ENCODE measurements at places on chromosomes 13 and 19. TPM values are rescaled to one million over a fixed set of nuclear protein-coding genes. Genes with fewer than 3 reads are reported as not detected.

DNA sequence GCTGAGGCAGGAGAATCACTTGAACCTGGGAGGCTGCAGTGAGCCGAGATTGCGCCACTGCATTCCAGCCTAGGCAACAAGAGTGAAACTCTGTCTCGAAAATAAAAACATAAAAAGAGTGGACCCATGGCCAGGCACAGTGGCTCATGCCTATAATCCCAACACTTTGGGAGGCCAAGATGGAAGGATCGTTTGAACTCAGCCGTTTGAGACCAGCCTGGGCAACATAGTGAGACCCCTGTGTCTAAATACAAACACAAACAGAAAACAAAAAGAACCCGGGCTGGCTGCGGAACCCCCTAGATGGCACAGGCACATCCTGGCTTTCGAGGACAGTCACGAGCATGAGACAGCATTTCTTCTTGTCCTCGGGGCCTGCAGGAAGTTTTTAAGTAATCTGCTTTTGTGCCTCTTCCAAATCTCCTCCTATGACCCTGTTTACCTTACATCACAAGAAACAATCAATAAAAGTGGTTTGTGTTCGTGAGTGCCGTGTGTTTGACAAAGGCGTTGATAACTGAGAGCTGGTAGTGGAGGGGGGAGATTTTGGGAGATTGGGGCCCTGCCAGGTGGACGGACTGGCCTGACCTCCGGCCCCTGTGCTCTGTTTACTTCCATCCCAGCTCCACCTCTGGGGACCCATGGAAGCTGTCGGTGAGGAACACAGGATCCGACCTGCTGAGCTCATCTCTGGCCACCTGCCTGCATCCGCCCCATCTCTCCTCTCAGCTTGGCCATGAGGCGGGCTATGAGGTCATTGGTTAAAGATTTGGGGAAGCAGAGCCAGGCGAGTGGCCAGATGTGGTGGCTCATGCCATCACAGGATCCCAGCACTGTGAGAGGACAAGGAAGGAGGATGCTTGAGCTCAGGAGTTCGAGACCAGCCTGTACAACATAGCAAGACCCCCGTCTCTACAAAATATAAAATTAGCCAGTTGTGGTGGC is 5.9 kb upstream of the GDF15 start:
- H3K4me3 ChIP-seq: no peak overlapping the region
- H3K36me3 ChIP-seq: no peaks in the 10 kb centered on the region
- H3K4me1 ChIP-seq: no peaks in the 10 kb centered on the region
- H3K27me3 ChIP-seq: no peaks in the 10 kb centered on the region

DNA sequence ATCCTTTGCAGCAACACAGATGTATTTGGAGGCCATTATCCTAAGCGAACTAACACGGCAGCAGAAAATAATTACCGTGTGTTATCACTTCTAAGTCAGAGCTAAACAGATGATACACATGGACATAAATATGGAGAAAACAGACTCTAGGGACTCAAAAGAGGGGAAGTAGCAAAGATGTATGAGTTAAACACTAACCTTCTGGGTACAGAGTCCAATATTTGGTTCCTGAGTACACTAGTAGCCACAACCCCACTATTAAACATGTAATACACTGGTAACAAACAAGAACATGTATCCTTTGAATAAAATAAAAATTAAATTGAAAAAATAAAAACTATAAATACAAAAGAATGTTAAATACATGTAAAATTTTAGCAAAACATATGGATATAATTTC is 118.0 kb upstream of the SLITRK5 start:
- H3K4me3 ChIP-seq: no peak overlapping the region
- no peaks in the 10 kb centered on the region for H3K4me1 ChIP-seq
- no peaks in the 10 kb centered on the region for H3K27me3 ChIP-seq
- DNase-seq: no peak

DNA sequence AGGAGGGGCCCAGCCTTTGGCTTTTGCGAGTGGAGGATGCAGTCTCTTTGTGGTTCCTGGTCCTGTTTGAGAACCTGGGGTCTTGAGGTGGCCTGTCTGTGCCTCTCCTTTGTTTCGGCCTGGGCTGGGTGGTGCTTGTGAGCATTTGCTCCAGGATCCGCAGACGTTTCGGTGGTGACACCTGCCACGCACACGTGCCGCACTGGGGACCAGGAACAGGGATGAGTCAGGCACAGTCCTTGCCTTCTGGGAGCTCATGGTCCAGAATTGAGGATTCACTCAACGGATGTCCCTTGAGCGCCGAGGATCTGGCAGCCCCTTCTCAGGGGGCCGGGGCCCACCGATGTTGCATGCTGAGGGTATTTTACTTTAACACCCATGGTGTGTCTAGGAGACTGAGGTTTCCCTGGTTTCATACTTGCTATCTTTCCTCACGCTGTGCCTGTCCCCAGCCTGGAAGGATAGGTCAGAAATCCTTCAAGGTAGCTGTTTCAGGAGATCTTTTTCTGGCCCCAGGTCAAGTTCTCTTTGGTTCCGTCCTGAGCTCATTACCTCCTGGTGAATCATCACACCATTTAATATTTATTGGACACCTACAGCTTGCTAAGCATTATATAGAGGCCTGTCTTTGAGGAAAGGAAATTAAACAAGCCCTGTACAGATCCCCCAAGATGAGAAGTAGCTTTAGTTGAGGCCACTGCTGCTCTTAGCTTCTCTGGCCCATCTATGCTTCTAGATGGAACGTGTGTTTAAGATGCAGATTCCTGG is 5.1 kb downstream of the HDGFL2 start:
- H3K4me1 ChIP-seq: no peaks in the 10 kb centered on the region
- H3K36me3 ChIP-seq: no peaks in the 10 kb centered on the region

DNA sequence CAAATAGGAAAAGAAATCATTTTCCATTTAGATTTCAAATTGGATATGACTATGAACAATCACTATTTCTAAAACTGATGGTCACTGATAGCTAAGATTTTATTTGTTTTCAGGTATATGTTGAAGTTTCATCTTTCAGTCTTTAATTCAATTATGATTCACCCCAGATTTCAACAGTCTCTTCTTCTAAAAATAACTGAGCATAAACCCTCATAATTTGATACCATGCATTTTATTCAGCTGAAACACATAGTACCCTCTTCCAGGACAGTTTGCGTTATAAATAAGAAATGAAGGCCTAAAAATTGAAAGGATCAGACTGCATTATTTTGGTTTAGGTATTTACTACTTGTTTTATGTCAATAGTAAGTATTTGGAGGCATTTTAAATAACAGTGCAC is 428.5 kb upstream of the NBEA start:
- no peak for DNase-seq
- H3K4me3 ChIP-seq: no peak overlapping the region
- H3K4me1 ChIP-seq: no peaks in the 10 kb centered on the region
- no peaks in the 10 kb centered on the region for H3K36me3 ChIP-seq
- no peak overlapping the region for H3K27ac ChIP-seq

DNA sequence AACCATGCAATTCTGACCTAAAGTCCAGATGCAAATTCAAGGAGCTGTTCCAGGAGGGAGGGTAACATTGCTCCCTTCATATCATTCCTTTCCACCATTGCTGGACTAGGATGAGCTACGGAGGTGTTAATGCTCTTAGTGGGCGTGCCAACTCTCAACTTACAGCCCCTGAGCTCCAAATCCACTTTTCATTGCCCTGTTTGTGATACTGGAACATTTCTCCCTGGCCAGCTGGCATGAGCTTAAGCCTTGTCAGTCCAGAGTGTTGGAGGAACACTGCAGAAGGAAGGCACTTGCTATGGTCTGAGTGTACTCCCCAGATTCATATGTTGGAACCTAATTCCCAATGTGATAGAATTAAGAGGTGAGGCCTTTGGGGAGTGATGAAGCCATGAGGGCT is 70.4 kb upstream of the FARP1 start:
- no peak overlapping the region for H3K4me3 ChIP-seq
- no peaks in the 10 kb centered on the region for H3K27me3 ChIP-seq
- H3K4me1 ChIP-seq: no peaks in the 10 kb centered on the region
- no peak overlapping the region for H3K27ac ChIP-seq
- no peak for DNase-seq

DNA sequence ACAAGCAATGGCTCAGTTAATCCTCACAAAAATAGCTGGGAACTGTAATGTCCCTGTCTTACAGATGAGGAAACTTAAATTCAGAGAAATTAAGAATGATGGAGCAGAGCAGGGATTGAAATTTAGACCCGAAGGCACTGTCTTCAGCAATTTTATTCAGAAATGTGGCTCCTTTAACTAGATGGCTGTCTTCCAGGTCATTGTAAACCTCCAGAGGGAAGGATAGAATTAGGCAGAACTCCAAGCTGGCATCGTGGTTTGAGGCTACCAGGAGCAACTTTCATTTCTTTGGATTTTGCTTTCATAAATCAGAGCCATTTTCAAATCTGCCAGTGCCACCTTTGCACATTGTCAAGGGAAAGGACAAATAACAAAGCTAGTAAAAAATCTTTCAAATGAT is 339.0 kb downstream of the DCT start:
- no peak for DNase-seq
- H3K36me3 ChIP-seq: no peaks in the 10 kb centered on the region
- H3K27me3 ChIP-seq: no peaks in the 10 kb centered on the region

DNA sequence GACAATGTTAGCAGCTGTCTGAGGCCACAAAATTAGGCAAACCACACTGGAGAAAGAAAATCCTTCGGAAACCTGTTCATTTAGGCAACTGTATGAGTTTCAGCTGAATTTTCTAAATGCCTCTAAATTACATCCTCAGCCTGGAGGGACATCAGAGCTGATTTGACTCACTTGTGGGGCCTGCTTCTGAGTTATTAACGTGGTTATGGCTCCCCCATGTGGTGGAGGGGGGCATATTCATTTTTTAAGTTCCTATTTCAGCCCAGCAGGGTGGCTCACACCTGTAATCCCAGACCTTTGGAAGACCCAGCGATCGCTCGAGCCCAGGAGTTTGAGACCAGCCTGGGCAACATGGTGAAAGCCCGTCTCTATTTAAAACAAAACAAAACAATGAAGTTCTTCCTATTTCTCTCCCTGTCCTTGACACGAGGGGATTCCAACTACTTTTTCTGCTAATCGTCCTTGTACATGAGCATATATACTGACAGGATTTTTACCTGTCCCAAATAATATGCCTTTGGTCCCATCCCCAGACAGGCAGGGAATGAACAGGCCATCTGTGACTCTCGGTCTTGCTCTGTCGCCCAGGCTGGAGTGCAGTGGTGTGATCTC is 31.5 kb upstream of the HIF3A start:
- H3K36me3 ChIP-seq: no peaks in the 10 kb centered on the region
- H3K4me3 ChIP-seq: no peak overlapping the region
- peak; percentile 70 for DNase-seq
- H3K4me1 ChIP-seq: no peaks in the 10 kb centered on the region
- no peak overlapping the region for H3K27ac ChIP-seq
- no peaks in the 10 kb centered on the region for H3K27me3 ChIP-seq

- no peak overlapping the region for H3K4me3 ChIP-seq
- H3K27me3 ChIP-seq: no peaks in the 10 kb centered on the region
- peaks cover 4% of the 10 kb centered on the region for H3K36me3 ChIP-seq
- H3K27ac ChIP-seq: peak overlapping the region; percentile 91
These were observed 19.7 kb downstream of the ZC3H4 start for GRCh38 chr19:47093841-47094240.

GRCh38 chr13:20592606-20593005 is 25.6 kb downstream of the IFT88 start:
- no peak for DNase-seq
- H3K36me3 ChIP-seq: no peaks in the 10 kb centered on the region
- no peaks in the 10 kb centered on the region for H3K4me1 ChIP-seq
- no peak overlapping the region for H3K27ac ChIP-seq

DNA sequence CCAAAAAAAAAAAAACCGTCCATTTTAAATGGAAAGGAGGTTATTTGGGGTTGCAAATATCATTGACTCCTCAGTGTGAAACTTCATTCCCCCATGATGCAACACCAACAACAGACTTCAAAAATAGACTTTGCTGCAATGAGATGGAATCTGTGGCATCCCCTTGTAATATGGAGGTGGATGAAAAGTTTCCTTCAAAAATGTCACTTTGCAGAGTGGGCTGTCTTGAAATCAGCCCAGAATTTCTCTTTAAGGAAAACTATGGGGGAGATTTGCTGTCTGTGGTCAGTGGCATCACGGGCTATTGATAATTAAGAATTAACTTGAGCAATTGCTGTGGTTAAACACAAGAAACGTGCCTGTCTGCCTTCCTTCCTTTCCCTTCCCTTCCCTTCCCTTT is 1.5 kb downstream of the GPR18 start:
- H3K4me3 ChIP-seq: no peak overlapping the region
- no peaks in the 10 kb centered on the region for H3K4me1 ChIP-seq
- no peak overlapping the region for H3K27ac ChIP-seq
- no peaks in the 10 kb centered on the region for H3K27me3 ChIP-seq
- DNase-seq: no peak

GRCh38 chr13:110698689-110699088 is 7.2 kb downstream of the CARS2 start:
- H3K36me3 ChIP-seq: no peaks in the 10 kb centered on the region
- no peak for DNase-seq
- H3K27ac ChIP-seq: no peak overlapping the region
- no peaks in the 10 kb centered on the region for H3K27me3 ChIP-seq
- H3K4me3 ChIP-seq: no peak overlapping the region

DNA sequence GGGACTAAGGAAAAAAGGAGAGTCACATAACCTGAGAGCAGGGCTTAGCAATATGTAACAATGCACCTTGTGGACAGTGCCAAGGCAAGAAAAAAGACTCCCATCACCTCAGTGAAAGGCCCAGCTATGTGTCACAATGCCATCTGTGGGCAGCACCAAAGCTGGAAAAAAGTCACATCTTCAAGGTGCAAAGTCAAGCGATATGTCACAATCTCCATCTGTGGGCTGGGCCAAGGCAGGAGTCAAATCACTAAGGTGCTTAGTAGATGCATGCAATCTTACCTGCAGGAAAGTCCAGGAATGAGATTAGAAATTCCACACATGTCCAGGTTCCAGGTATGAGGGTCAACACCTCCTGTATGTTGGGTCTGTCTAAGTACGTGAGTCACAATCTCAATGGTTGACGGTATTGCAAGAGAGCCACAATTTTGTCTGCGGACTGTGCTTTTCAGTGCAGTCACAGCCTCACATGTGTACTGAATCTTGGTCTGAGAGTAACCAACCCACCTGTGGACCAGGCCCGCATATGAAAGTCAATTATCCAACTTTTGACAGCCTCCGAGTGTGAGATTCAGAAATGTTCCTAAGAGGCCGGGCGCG is 14.8 kb upstream of the ZNF43 start:
- H3K4me3 ChIP-seq: peak overlapping the region; percentile 93
- no peaks in the 10 kb centered on the region for H3K36me3 ChIP-seq
- H3K4me1 ChIP-seq: no peaks in the 10 kb centered on the region
- no peaks in the 10 kb centered on the region for H3K27me3 ChIP-seq
- H3K27ac ChIP-seq: no peak overlapping the region
- DNase-seq: no peak

GRCh38 chr13:75334634-75335447 is 147.1 kb downstream of the TBC1D4 start:
- H3K4me1 ChIP-seq: no peaks in the 10 kb centered on the region
- no peaks in the 10 kb centered on the region for H3K36me3 ChIP-seq
- no peak for DNase-seq
- no peaks in the 10 kb centered on the region for H3K27me3 ChIP-seq

ERICH6B gene
- not detected for total RNA-seq

CALR3 gene
- not detected for total RNA-seq

MLNR gene
- not detected for total RNA-seq

CLC gene
- 0.56 TPM for total RNA-seq

SMAD9 gene
- 7.8 TPM for total RNA-seq

FCAR gene
- total RNA-seq: 0.88 TPM

FSD1 gene
- 2.4 TPM for total RNA-seq

GRK1 gene
- total RNA-seq: 0.10 TPM

GPR183 gene
- 1.5 TPM for total RNA-seq

ADPRHL1 gene
- 4.6 TPM for total RNA-seq

THSD8 gene
- 18.5 TPM for total RNA-seq

ZNF221 gene
- 2.0 TPM for total RNA-seq

U2AF2 gene
- 289 TPM for total RNA-seq

C19orf67 gene
- total RNA-seq: not detected

FOXO1 gene
- 26.4 TPM for total RNA-seq

KCNC3 gene
- 0.61 TPM for total RNA-seq

All from colonic mucosa (tissue), 4 donors.